ENCODE measurements at places on chromosomes 5 and 9. TPM values are rescaled to one million over a fixed set of nuclear protein-coding genes. Genes with fewer than 3 reads are reported as not detected.

- DNase-seq, result no peak
Observed at GRCh38 chr5:76365561-76365960, 37.5 kb upstream of the IQGAP2 start.

GRCh38 chr5:42779083-42779482, 22.5 kb downstream of the CCDC152 start:
- no peak for DNase-seq

- peak; percentile 79 for DNase-seq
Observed at GRCh38 chr5:176578391-176578808, 29.3 kb downstream of the CDHR2 start.

GRCh38 chr5:14263113-14263512, 120.0 kb downstream of the TRIO start:
- DNase-seq, result no peak

DNA sequence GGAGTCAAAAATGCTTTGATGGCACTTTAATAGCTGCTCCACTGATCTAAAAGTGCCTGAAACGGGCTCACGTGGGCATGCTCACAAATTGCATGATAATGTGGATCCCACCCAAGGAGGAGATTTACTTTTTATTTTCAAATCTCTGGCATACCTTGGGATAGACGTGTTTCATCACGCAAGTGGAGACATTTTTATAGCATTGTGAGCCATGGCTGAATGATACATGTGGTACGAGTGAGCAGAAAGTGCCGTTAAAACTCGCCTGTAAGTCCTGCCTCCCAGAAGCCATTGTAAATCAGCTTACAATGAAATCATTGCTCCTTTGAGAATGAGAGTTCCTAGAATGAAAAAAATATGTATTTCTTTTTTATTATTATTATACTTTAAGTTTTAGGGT, 514.7 kb downstream of the MAT2B start:
- DNase-seq, result no peak

- DNase-seq, result no peak
Observed at GRCh38 chr5:135868681-135869080, 27.0 kb downstream of the IL9 start.

DNA sequence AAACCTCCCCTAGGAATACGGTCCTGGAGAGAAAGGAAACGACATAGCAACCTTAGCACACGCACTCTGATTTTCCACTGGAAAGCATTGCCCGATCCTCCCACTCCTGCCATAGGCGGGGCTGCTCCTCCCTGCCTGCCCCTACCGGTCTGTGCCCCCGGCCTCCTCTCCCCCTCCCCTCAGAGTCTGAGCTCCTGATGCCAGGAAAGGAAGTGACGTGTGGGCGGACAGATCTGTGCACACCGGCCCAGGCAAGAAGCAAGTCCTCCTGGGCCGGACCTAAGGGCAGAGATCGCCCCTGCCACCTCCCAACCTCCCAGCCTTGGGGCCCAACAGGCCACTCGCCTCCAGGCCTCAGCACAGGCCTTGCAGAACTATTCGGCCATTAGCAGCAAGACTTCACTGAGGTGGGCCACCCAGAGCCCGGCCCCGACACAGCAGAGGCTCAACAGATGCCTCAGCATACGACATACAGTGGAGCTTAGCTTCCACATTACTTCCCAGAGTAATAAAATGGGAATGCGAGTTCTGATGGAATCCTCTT, 7.2 kb downstream of the NINJ1 start:
- DNase-seq, result peak; percentile 72

DNA sequence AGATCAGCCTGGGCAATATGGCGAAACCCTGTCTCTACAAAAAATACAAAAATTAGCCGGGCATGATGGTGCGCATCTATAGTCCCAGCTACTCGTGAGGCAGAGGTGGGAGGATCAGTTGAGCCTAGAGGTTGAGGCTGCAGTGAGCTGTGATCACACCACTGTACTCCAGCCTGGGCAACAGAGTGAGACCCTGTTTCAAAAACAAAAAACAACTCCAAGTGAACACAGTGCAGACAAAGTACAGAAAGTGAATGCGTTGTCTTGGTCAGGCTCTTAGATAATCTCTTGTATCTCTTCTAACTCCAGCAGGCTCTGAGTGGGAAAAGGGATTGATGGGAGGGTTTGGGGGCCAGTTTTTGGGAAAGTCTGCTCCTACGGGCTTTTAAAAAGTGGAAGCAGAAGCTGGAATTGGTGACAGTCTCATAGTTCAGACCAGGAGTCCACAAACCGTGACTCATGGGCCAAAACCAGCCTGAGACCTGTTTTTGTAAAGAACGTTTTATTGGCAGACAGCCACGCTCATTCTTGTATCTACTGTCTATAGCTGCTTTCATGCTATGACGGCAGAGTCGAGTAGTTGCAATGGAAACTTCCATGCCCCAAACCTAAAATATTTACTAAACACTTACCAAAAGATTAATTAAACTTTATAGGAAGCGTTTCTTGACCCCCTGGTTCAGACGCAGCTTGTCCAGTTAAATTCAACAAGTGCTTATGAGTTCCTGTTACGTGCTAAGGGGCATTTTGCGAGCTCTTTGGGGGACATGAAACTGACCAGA, 32.9 kb downstream of the NDST1 start:
- DNase-seq, result no peak

GRCh38 chr5:6943197-6944112, 230.2 kb downstream of the TENT4A start:
- no peak for DNase-seq

DNA sequence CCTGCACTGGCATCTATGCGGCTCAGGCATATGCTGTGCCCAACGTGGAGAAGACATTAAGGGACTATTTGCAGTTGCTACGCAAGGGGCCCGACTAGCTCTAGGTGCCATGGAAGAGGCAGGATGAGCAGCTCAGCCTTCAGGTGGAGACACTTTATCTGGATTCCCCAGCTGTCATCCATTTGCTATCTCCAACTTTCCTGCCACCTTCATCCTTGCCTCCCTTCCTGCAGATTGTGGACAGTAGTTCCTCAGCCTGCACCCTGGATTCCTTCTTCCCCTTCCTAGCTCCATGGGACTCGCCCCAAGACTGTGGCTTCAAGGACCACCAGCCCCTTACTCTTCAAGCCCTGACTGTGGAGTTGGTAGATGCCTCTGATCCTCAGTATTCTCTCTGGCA, 2.0 kb downstream of the SLC35A4 start:
- no peak for DNase-seq

- no peak for DNase-seq
Observed at GRCh38 chr5:56309262-56309826, 76.2 kb upstream of the ANKRD55 start.

GRCh38 chr5:137665678-137666460, 70.0 kb downstream of the KLHL3 start:
- no peak for DNase-seq

GRCh38 chr9:126398403-126399058, 71.9 kb downstream of the MVB12B start:
- DNase-seq, result peak; percentile 89

DNA sequence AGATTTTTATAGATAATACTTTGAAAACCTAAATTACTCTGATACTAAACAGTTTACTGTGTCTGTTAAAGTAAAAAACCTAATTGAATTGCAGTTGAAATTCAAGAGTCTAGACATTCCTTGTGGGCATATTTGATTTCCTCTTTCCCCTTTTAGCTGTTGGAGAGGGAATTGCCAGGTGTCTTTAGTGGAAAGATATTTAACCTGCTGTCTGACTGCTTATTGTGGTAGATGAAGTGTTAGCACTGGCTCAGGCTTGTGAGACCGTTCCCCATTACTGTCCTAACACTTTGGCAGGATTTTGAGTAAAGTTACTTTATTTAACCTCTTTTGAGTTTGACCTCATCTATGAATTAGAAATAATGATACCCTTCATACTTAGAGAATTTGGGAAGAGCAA, 16.4 kb downstream of the MAP3K1 start:
- DNase-seq, result no peak

GRCh38 chr9:116416421-116416820, 262.8 kb downstream of the PAPPA start:
- no peak for DNase-seq

DNA sequence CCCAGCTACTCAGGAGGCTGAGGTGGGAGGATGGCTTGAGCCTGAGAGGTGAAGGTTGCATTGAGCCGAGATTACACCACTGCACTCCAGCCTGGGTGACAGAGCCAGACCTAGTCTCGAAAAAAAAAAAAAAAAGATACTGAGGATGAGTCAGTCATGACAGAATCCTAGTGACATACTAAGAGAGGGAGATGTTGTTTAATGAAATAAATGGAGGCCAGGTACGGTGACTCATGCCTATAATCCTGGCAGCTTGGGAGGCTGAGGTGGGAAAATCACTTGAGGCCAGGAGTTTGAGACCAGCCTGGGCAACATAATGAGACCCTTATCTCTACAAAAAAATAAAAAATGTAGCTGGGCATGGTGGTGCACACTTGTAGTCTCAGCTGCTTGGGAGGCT, 107.2 kb downstream of the ZFAND5 start:
- no peak for DNase-seq

- DNase-seq, result peak; percentile 54
Observed at GRCh38 chr5:1312993-1313833, 18.3 kb upstream of the TERT start.

DNA sequence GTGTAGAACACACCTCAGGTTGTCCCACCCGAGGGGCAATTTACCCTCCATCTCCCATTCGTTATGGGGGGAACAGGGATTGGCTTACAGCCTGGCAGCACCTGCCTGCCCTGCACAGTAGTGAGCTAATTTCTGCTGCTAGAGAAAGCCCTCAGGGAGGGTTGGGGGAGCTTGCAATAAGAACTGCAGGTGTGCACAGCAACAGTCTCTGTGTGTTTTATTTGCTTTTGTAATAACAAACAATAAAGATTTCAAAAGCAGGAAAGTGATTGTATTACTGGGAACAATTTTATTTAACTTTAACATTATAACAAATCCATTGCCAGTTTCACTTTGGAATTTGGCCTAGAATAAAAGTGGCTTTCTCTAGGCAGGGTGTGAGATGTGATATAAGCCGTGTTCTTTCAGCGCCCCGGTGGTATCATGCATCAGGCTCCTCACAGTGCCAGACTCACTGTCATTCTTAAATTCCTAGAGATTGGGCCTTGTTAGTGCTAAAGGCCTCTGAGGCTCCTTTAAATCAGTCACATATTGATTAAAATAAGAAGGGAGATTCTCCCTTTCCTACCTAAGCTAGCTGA, 81.1 kb downstream of the RMI1 start:
- DNase-seq, result no peak

GRCh38 chr9:112896131-112896530, 5.5 kb upstream of the SLC46A2 start:
- no peak for DNase-seq

GRCh38 chr9:133793471-133793870, 55.3 kb upstream of the SARDH start:
- no peak for DNase-seq

DNA sequence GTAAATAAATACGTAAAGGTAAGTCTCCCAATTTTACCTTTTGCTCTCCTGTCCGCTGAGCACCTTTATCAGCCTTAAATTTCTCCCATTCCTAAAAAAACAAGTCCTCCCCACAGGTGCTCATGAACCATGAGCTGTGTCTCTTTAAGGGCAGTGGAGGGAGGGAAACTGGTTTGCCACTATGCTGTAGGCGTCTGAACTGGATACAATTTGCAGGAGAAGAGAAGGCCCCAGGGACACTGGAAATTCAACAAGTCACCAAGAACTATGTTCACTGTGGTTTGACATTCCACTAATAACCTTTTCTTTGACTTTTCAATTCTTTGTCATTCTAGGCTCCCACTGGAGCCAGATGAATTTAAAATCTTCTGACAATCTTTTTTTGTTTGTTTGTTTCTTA, 72.2 kb downstream of the LHFPL2 start:
- DNase-seq, result no peak

GRCh38 chr5:154331924-154332323, 113.9 kb upstream of the SAP30L start:
- no peak for DNase-seq

DNA sequence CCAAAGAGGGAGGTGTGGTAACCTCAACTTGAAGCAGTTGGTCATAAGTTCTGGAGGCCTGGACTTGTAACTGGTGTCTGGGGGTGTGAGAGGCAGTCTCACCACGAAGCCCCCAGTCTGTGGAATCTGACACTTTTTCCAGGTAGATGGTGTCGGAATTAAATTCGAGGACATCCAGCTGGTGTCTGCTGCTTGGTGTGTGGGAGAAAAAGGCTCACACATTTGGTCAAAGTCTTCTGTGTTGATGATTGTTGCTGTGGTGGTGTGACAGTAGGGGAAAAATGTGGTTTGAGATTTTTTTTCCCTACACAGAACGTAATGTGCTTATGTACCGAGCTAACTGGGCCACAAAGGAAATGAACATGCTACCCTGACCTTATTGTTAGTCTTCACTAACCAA, 251.9 kb downstream of the MAT2B start:
- no peak for DNase-seq

DNA sequence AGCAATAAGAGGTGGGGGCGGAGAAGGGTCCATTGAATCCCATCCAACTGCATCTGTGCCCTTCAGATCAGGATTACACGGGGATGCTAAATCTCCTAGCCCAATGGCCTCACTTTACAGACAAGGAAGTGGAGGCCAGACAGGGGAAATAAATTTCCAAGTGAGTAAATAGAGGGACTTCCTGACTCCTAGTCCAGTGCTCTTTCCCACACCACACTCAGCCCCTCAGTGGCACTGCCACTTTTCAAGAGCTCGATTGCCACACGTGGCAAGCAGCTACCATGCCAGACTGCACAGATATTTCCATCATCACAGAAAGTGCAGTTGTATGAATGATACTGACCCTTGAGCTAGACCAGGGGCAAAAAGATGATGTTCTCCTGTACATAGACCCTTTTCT, 8.2 kb upstream of the TNIP1 start:
- DNase-seq, result no peak

GRCh38 chr5:163915481-163915961, 410.1 kb downstream of the MAT2B start:
- peak; percentile 50 for DNase-seq

GRCh38 chr9:88429595-88430430, 41.6 kb downstream of the SPIN1 start:
- no peak for DNase-seq

- no peak for DNase-seq
Observed at GRCh38 chr5:9302218-9302617, 243.7 kb downstream of the SEMA5A start.

- no peak for DNase-seq
Observed at GRCh38 chr5:130502702-130503101, 598.4 kb downstream of the CHSY3 start.

DNA sequence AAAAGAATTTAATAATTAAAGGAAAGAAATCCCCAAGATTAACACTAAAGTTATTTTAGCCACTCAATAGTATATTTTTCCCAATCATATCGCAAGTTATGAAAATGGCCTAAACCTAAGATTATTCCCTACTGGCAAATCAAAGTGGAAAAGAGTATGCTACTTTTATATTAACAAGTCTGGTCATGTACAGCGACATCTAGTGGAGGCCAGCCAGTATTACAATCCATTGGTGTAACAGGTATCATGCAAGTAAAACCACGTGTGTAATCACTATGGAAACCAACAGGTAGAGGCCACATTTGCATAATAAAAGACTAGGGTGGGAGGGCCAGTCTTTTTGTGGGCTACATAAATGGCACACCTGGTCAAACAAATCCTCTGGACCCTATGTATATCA, 976.4 kb upstream of the CDH9 start:
- DNase-seq, result no peak

IL31RA gene
- total RNA-seq, result 0.14 TPM

SCGB3A1 gene
- 86.9 TPM for total RNA-seq

RAB3C gene
- total RNA-seq, result 0.67 TPM

NMRK1 gene
- 40.4 TPM for total RNA-seq

ZNF366 gene
- 12.2 TPM for total RNA-seq

SLC28A3 gene
- 1.6 TPM for total RNA-seq

ALDH1A1 gene
- total RNA-seq, result 212 TPM

OCLN gene
- total RNA-seq, result 136 TPM

PRDM9 gene
- total RNA-seq, result not detected

IRX2 gene
- total RNA-seq, result 56.4 TPM

KIAA0825 gene
- total RNA-seq, result 4.4 TPM

SRD5A1 gene
- 8.0 TPM for total RNA-seq

Data from upper lobe of right lung (tissue), 1 donor.